ENCODE measurements at places on chromosomes 13 and 19.

DNA sequence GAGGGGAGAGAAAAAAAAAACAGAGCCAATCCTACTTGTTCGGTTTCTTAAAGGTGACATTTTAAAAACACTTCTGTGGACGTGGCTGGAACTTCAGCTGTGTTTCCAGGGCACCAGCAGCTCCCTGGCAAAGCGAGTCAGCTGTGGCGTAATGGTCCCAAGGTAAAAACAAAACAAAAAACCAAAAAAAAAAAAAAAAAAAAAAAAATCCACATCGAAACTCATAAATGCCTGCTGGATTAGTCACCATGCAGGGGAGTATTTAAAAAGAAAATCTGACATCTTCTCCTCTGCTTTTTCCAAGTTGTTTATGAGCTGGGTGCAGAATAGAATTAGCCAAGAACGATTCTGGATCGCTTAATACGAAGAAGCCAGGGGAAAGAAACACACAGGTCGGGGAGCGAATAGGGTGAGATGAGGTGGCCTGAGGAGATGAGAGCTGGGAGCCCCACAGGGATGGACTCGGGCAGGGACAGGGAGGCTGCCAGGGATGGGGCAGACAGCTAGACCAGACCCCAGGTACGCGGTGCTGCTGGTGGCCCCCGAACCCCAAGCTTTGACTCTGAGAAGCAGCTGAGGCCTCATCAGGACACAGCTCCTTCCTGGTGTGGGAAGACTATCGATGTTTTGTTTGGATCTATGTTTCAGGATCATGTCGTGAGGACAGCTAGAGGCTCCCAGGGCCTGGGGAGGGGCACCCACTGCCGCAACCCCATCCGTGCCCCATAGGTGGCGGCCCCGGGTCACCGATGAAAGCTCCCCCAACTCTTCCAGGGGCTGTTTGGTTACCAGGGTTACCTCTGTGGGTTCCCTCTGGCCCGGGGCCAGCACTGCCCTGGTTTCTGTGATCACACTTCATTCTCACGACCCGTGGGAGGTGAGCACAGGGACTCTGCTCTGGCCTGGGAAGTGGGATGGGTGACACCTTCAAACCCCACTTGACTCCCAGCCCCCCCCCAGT, 3.1 kb upstream of the CTXN1 start:
- DNase-seq, result peak; percentile 51

DNA sequence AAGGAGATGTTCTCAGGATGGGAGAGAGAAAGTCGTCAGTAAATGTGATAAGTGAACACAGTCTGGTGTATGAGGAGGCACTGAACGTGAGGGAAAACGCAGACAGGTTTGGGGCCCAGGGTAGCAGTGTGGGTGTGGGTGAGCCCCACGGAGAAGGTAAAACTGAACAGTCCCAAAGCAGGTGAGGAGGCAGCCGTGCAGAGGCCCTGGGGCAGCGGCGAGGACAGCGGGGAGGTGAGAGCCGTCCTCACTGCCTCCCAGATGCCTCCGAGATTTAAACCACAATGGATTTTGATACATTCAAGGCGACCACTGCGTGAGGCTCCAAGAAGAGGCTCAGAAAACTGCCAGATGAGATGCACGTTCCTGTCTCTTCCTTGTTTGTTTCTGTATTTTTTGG, 14.5 kb upstream of the SHC2 start:
- DNase-seq, result no peak

DNA sequence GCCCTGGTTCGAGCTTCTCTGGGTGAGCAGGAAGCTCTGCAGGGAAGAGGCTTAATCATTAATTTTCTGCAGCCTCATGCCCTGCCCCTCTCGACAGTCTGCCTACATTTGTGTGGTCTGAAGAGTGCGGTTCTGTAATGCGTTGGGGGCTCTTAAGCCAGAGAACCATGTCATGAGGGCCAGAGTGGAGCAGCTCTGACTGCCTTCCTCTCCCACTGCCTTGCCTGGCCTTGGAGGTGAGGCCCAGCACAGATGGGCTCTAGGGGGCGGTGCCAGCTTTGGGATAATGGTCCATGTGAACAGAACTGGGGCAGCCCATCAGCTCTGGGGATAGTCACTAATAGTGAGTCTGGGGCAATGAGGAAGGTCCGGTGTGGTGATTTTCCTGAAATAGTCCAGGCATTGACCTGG, 5.7 kb downstream of the FGF9 start:
- DNase-seq, result no peak

DNA sequence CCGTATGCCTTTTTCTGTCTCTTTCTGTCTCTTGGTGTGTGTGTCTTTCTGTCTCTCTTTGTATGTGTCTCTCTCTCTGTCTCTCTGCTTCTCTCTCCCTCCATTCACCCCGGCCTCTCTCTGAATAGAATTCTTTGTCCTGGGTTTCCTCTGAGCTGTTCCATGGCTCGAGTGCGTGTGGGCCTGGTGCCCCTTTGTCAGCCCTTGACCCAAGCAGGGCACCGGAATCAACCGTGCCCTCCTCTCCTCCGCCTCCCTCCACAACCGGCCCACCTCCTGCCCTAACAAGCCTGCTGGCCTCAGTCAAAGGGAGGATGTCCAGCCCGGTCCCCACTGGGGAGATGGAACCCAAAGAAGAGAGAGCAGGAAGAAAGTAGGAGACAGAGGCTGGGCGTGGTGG, 3.2 kb downstream of the AXL start:
- DNase-seq, result no peak

GRCh38 chr13:31611214-31611613, 128.1 kb upstream of the RXFP2 start:
- no peak for DNase-seq

DNA sequence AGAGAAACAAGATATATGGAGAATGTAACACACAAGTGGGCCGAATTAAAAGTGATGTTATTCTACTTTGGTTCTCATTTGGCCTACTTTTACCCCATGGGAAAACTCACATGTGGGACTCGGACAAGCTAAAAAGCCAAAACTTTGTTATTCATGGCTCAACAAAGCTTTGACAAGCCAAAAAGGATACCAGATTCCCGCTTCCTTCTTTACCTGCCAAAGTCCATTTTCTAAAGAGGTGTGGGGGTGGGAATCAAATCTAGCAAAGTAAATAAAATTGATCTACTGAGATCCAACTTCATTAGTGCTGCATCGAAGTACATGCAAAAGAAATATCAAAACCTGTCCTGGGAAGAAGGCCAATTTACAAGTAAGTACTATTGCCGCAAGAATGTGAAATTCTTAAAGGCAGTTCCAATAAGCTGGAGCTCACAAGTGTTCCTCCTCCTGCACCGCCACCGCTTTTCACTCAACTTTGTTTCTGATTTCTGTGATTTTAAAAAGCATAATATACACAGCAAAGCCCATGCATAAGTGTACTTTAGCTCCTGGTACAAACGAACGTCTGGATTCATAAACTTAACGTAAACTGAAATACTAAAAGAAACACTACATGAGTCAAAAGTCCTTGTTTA, 1.1 kb downstream of the LNX2 start:
- no peak for DNase-seq

DNA sequence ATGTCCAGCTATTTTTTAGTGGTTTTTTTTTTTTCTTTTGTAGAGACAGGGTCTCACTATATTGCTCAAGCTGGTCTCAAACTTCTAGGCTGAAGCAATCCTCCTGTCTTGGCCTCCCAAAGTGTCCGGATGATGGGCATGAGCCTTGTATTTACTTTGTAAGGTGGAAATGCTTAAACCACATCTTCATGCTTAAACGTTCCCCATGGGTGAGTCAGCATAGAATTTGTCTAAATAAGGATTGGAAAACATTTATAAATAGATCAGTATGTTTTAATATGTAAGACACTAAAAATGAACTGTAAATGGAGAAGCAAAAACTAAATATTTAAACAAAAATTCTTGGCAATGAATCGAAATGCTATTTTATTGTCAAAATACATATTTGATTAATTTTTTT, 698.0 kb downstream of the PCDH9 start:
- DNase-seq, result no peak

DNA sequence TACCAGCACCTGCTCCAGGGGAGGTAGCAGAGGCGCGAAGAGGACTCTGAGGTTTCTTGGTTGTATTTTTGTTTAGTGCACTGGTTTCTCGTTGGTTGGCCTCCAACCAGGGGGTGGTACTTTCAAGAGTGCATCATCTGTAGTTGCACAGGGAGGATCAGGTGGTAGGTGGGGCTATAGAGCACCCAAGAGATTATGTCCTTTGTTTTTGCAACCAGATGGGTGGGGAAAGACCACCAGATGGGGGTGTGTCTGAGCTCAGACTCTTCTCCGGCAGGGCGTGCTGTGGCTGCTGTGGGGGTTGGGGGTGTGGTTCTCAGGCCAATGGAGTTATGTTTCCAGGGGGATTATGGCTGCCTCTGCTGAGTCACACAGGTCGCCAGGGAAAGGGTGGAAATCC, 254.4 kb upstream of the KLF12 start:
- DNase-seq, result no peak

- DNase-seq, result no peak
These were observed 345.3 kb downstream of the ENOX1 start for GRCh38 chr13:43441464-43441863.

DNA sequence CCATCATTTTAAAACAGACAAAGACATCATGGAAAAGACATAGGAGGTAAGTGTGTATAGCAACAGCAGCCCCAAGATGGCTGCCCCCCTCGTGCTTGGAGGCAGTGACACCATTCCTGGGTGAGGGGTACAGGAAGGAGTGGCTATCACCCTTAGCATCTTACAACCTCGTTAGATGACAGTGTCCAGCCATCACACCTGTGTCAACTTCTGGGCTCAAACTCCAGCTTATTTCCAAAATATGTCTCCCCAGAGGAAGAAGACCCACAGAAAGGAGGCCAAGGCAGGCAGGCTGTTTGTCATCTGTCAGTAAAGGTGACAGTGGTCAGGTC, 27.5 kb downstream of the EPS15L1 start:
- DNase-seq, result no peak

- DNase-seq, result no peak
These were observed 298.1 kb downstream of the FOXO1 start for GRCh38 chr13:40368127-40368891.

- DNase-seq, result no peak
These were observed 15.1 kb upstream of the TRPC4 start for GRCh38 chr13:37884674-37885073.

GRCh38 chr13:96020155-96020575, 33.0 kb downstream of the UGGT2 start:
- no peak for DNase-seq

GRCh38 chr13:94656766-94657165, 55.1 kb downstream of the GPR180 start:
- DNase-seq, result peak; percentile 91

All from fibroblast of skin of left biceps (primary cell).